ENCODE measurements at places on chromosomes 3 and 15.
A peak's percentile ranks its signal among the peaks of the same experiment; 100 is the strongest.

DNA sequence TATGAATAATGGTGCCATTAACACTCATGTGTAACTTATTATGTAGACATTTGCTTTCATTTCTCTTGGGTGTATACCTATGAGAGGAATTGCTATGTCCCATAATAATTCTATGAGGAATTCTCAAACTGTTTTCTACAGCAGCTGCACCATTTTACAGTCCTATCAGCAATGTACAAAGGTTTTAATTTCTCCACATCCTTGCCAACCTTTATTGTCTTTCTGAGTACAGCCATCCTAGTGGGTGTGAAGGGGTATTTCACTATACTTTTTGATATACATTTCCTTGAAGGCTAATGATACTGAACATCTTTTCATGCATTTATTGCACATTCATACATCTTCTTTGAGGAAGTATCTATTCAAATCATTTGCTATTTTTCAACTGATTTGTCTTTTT is 34.5 kb downstream of the TJP1 start:
- DNase-seq = no peak

GRCh38 chr3:127164615-127165014 is 28.3 kb upstream of the PRR23E start:
- no peak for DNase-seq

DNA sequence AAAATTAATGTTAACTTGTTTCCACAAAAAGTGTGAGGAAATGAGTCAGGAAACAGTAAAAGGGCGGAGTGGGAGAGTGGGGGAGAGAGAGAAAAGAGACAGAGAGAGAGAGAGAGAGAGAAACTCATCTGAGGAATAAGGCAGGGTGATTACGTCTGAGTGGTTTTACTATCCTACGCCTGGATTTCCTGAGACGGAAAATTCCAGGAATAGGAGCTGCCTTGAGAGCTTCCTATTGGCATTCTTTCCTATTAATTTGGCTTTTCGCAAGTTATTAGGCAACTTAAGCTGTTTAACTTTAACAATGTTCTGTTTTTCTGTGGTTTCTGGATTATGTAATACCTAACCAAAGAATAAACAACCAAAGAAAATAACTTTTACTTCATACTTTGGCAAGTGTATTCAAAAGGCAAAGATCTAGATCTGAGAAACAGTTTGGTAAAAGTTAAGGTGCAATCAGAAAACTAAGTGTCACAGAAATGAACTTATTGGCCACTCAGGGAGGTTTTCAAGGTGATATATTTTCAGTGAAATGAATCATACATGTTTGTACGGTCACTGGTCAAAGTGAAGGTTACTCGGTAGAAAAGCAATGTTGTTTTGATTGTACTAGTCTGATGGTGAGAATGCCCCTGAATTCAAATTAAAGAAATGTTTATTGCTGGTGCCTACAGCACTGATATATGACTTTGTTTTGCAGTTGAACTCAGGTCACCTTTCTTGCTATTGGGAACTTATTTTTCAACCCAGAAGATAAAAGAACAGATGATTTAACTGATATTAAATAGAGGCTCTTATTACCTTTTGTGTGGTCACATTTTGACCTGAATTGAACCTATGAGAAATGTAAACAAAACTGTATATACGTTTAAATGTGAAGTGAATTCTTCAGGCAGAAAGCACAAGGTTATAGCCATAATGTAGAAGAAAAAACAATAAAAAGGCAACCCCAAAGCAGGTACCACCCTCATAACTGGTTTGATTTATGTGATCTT is 39.9 kb upstream of the TNFSF10 start:
- peak; percentile 82 for DNase-seq

DNA sequence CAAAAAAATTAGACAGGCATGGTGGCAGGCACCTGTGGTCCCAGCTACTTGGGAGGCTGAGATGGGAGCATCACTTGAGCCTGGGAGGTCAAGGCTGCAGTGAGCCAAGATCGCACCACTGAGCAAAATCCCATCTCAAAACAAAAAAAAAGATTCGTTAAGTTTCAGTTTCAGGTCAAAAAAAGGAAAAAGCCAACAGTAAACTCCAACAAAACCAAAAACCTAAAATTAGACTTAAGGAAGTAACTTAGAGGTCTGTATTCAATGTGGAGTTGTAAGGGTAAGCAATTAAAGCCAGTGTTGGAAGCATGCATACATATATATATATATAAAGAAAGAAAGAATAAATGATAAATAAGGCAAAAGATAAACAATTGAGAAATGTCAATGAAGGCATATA is 11.8 kb downstream of the KPNA1 start:
- no peak for DNase-seq

DNA sequence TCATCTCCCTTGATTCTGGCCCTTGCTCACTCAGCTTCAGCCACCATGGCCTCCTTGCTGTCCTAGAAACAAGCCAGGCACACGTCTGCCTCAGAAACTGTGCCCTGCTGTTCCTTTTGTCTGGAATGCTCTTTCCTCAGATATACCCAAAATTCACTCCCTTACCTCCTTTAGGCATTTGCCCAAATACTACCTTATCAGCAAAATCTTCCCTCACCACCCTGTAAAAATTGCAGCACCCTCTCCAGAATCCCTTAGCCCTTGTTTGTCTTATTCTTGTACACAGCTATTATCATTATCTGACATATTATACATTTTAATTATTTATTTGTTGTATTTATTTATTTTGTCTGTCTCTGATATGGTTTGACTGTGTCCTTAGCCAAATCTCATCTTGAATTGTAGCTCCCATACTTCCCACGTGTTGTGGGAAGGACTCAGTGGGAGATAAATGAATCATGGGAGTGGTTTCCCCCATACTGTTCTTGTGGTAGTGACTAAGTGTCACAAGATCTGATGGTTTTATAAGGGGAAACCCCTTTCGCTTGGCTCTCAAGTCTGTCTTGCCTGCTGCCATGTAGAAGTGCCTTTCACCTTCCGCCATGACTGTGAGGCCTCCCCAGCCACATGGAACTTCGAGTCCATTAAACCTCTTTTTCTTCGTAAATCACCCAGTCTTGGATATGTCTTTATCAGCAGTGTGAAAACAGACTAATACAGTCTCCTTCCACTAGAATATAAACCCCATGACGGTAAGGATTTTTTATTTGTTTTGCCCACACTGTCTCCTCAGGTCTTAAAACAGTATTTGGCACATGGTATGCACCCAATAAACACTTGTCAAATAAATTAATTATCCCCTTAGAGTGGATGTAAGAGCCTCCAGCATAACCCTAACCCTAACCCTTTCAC is 60.0 kb upstream of the STT3B start:
- DNase-seq = peak; percentile 31

DNA sequence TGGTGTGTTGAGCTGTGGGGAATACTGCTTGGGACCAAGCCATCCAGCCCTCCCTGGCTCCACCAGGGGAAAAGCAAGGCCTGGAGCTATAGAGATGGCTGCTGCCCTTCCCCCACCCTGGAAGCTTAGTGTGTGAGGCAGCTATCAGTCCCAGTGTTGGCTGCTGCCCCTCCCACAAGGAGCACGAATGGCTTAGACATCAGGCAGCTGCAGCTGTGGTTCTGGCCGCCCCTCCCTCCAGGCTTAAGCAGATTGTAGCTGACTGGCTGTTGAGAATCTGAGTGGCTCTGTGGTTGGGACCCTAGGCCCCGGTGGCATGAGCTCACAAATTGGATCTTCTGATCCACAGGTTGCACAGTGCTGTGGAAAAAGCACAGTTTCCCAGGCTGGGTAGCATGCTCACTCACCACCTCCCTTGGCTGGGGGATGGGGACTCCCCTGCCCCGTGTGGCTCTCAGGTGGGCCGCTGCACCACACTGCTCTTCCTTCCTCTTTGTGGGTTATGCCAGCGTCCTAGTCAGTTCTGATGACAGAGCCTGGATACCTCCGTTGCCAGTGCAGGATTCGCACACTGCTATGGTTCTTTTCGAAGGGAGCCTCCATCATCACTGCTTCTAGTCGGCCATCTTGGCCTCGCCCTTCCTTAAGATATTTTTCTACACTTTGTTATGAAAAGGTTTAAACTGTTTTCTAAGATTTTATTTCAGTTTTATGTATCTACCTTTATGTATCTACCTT is 21.2 kb upstream of the SUCNR1 start:
- no peak for DNase-seq

DNA sequence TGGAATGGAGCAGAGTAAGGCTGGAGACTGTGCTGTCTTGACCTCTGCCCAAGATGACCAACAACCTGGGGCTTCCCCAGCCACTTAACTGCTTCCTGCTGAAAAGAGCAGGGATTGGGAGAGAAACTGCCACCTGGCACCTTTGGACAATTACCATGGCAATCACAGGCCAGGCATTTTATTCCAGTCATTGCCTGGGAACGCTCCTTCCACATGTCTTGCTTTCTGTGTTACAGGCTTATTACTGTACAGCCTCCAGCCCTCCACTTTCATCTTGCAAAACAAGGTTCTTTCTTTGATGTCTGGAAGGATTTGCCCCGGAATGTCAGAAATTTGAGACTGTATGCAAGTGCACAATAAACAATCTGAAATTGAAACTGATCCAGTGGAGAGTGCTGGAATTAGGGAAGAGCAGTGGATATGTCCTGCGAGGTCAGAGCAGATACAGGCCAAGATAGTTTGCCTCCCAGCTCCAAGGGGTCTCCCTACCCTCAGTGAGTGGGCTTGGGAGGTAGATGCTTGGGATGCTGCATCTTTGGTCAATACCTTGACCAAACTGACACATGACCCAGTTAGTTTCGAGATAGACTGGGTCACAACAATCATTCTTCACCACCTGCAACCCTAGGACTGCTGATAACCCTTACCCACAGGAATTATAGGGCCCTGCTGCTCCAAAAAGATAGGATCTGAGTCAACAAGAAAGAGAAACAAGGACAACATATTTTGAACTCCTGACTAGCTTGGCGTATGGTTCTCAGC is 2.7 kb downstream of the PPP1R14D start:
- no peak for DNase-seq

- no peak for DNase-seq
These were observed 78.5 kb upstream of the CCNL1 start for GRCh38 chr3:157238457-157238856.

DNA sequence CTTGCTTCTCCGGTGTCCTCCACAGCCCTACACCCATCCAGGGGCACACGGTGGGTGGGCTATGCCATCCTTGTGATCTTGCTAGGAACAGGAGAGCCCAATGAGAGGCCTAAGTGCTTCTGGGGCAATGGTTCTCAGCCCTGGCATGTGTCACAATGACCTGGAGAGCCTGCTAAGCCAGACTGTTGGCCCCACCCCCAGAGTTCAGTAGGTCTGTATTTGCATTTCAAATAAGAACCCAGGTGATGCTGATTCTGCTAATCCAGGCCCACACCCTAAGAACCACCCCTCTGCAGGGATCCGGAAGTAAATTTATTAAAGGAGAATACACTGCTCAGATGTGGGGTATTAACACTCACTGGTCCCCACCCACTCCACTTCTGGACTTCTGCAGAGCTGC is 57.9 kb downstream of the RORA start:
- DNase-seq = no peak

DNA sequence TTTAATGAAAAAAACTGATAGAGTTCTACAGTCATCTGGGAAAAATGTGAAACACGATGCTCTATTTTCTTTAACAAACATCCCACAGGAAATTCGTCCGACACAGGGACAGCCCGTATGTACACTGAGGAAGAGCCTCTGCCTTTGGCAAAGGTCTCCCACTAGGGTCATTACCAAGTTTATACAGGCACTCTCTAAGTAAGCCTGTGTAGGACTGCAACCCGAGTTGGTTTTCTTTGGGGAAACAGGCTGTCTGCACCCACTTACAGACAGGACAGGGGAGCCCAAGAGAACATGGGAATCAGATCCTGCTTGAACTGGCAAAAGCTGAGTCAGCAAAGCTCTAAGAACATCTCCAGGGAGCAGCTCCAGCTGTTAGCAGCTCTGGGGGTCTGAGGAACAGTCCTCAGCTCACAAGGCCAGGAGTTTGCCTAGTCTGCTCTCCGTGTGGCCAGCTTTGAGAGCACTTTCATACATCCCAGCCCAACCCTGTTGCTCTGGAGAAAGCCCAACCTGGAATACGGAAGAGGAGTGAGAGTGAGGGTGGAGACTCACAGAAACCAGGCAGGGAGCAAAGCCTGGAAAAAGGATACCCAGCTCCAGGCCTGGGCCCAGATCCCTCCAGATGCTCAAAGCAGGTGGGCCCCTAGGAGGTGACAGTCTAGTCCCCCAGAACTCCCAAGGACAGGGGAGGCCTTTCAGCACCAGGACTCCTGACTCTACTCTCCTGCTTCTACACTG is 1.9 kb downstream of the TBC1D2B start:
- DNase-seq = peak; percentile 80

DNA sequence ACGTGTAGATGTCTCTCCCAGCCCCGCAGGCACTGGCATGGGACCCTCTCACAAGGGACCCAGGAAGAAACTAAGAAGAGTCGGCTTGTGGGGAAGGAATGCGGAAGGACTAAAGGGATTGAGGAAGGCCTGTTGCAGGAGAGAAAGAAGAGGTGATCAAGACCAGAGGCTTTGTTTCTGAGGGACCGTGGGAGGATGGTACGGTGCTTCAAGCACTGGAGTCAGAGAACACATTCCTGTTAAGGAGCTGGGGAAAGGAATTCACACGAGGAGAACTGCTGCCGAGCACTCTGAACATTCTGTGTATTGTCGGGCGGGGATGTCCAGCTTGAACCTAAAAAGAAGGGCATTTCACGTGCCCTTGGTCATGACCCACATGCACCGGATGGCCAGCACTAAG is 91.4 kb downstream of the TAMM41 start:
- DNase-seq = no peak

GRCh38 chr3:109382588-109382987 is 45.2 kb upstream of the DPPA4 start:
- no peak for DNase-seq

- DNase-seq = no peak
These were observed 75.0 kb upstream of the CNTN6 start for GRCh38 chr3:1017870-1018269.

DNA sequence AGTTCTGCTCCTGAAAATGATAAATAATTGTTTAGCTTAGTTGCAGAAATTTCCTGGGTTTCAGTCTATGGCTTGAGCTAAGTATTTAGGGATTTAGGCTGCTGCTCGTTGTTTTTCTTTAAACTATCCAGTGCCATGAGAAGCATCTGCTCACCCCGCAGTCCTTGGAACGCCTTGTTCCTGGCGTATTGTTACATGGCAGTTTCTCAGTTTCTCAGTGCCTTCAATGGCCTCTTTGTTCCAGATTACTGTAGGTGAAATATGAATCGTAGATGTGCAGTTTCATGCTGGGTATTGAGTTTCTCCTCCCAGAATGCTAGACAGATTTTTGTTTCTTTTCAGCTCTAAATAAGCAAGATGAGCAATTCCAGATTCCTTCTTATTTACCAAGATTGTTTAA is 269.5 kb upstream of the GBE1 start:
- no peak for DNase-seq

- no peak for DNase-seq
These were observed 52.3 kb downstream of the ATP1B3 start for GRCh38 chr3:141928631-141929270.

DNA sequence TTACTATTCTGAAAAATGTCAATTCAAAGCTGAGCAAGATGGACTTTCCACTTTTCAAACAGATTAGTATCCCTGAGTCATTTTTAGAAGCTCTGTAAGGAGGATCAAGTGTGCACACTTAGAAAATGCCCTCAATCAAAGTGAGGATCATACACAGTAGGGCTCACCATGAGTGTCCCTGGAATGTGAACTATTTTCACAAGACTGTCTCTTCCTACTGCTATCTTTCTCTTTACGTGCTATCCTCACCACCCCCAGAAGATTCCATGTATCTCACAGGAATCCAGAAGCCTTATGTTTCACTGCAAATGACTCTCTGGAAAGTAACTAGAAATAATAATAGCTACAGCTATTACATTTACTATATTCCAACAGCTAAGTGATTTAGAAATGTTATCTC is 349.9 kb upstream of the TGFBR2 start:
- DNase-seq = no peak
